Stimulated activated CD4-positive, alpha-beta T cell treated with anti-CD3 and anti-CD28 coated beads, Interleukin-1b, Interleukin-23, amount 100 ng/mL, for 4 hours (primary cell): ENCODE measurements at places on chromosomes 2 and 18.

GRCh38 chr2:5412001-5412400 lies 280.2 kb upstream of the SOX11 start:
- no peak for DNase-seq

- no peak for DNase-seq
Measured at GRCh38 chr18:5068851-5069250, 128.2 kb downstream of the AKAIN1 start.

- DNase-seq: no peak
Measured at GRCh38 chr2:38744399-38744780, 6.8 kb downstream of the SRSF7 start.

GRCh38 chr2:37167636-37168180 lies 10.9 kb upstream of the EIF2AK2 start:
- no peak for DNase-seq

DNA sequence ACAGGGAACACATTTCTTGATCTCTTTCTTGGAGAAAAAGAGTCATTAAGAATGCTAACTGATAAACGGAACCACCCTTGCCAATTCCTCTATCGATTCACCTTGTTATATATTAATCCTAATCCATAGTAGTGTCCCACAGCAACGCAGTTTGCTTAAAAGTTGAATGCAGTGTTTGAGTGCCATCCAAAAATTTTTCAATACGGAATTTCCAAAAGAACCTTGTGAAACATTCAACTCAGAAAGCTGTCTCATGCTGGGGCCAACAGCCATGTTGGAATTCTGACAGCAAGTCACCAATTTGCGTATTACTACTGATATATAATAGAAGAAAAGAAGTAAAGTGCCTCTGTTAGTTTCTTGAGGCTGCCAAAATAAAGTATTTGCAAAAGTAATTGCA lies 42.3 kb downstream of the ANXA4 start:
- DNase-seq: no peak
